AG04450 (cell line): ENCODE measurements at places on chromosomes 11 and 22. TPM values are rescaled to one million over a fixed set of nuclear protein-coding genes. Genes with fewer than 3 reads are reported as not detected.

TTC28 gene
- 11.2 and 14.1 TPM in 2 replicates for polyA plus RNA-seq

NELL1 gene
- polyA plus RNA-seq: not detected in 2 replicates

GRCh38 chr11:79071190-79071589, 369.6 kb downstream of the TENM4 start:
- no peak for DNase-seq

GRCh38 chr11:47715082-47715669, at the start of gene AGBL2:
TSS of gene AGBL2 (minus strand) at chr11:47715369. CDS start at chr11:47714650, 719 bp downstream.
- DNase-seq: peak; percentile 21

- no peak for DNase-seq
Observed at GRCh38 chr22:22178992-22179391, 65.6 kb upstream of the VPREB1 start.

GRCh38 chr11:128731041-128731663, 37.3 kb downstream of the FLI1 start:
- no peak for DNase-seq

GRCh38 chr11:1966531-1966930, 19.4 kb downstream of the MRPL23 start:
- DNase-seq: no peak

DNA sequence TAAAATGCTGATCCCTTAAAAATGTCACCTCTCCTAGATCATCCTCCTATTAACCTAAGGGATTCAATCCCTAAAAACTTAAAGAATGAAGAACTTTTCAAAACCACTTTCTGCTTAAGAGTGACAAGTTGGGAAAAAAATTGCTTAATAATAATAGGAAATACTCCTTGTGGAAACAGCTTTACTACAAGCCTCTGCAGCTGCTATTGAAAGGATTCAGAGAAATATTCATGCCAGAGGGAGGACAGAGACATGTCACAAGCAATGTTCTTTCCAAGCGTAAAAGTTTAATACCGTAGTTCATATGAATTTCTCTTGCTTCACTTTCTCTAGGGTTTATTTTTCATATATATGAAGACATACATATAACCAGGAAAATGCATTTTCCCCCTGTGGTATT, 98.2 kb downstream of the ARHGAP20 start:
- no peak for DNase-seq

- no peak for DNase-seq
Observed at GRCh38 chr11:72998676-72999075, 143.4 kb downstream of the FCHSD2 start.

DNA sequence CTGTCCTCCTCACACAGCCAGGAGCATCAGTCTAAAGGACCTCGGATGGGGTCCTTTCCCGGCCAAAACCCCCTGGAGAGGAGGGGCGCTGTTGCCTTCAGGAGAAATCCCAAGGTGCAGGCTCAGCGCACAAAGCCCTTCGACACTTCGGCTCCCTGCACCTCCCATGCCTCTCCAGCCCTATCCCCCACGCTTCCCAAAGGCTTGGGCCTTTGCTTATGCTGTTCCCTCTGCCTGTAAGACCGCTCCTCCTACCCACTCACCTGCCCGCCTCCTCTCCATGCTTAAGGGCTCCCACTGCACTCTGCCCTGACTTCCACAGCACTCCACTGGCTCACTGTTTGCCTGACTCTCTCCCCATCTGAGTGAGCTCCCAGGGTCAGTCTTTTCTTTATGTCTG, 13.5 kb downstream of the SLC15A3 start:
- no peak for DNase-seq
